ENCODE measurements at places on chromosomes 7 and 10.

DNA sequence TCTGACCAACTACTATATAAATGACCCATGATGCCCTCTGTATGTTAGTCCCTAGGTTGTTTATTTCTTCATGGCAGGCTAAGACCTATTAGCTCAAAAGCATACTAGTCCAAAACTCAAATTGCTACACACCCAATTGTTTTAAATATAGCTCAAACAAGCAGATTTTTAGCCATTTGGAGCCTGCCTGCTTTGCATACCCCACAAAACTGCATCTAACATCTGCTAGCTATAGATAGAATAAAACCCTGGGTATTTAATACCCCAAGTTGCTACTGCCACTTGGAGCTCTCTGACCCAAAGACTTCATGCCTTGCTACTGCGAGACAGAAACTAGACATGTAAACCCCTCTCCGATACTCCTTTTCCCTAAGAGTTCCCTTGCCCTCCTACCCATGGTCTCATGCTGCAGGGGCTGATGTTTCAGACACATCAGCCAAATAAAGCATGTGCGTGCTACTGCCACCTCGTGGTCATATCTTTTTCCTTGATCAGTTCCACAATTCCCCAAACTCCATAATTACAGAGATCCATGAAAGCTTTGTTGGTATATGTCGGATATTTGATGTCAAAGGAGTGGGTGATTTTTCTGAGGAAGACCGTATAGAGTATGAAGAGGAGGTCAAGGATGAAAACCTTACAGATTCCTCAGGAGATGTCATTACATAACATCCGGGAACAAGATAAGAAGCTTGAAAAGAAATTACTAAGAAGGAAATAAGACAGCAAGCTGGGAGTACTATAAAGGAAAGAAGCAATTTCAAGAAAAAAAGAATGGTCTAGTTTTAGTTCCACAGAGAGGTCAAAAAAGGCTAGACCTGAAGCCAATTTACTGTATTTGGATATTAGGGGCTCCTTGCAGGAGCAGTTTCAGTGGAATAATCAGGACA, 386.6 kb downstream of the SH2D4B start:
- DNase-seq: no peak

DNA sequence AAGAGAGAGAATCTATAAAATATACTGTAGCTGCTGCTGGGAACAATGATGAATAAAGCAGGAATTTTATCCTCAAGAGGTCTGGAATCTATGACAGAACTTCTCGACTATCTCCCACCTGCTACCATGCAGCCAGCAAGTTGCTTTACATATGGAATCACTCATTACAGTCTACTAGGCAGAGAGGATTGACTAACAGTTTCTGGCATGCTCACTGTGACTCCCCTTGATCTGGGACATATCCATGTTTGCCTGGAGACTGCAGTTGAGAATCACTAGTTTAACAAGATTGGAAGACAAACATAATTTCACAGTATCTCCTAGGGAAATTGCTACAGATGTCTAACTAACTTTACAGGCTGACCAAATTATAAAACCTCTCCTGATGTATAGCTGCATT, 13.3 kb downstream of the GPR37 start:
- no peak for DNase-seq

DNA sequence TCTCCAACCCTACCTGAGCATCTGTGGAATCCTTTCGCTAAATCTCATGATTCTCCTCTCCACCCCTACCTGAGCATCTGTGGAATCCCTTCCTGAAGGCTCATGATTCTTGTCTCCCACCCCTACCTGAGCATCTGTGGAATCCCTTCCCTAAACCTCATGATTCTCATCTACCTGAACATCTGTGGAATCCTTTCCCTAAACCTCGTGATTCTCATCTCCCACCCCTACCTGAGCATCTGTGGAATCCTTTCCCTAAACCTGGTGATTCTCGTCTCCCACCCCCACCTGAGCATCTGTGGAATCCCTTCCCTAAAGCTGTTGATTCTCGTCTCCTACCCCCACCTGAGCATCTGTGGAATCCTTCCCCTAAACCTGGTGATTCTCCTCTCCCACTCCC, 342.0 kb downstream of the SDK1 start:
- no peak for DNase-seq

DNA sequence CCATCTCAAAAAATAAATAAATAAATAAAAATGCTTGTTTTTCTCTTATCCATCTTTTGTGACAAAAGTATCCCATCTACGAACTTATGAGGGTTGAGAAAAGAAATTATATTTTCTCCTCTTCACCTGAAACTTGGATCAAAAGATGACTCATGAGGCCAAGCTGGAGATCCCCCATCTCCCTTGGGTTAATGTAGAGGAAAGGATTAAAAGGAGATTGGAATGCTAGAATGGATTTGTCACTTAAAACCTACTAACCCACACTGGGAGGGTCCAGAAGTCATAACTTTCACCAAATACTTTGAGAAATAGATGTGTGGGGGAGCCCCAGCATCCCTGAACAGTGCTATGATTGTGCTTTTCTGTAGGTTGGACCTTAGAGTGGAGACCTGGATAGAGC, 46.3 kb upstream of the PIK3CG start:
- no peak for DNase-seq

- no peak for DNase-seq
These were observed 16.6 kb downstream of the STMP1 start for GRCh38 chr7:135678612-135679575.

DNA sequence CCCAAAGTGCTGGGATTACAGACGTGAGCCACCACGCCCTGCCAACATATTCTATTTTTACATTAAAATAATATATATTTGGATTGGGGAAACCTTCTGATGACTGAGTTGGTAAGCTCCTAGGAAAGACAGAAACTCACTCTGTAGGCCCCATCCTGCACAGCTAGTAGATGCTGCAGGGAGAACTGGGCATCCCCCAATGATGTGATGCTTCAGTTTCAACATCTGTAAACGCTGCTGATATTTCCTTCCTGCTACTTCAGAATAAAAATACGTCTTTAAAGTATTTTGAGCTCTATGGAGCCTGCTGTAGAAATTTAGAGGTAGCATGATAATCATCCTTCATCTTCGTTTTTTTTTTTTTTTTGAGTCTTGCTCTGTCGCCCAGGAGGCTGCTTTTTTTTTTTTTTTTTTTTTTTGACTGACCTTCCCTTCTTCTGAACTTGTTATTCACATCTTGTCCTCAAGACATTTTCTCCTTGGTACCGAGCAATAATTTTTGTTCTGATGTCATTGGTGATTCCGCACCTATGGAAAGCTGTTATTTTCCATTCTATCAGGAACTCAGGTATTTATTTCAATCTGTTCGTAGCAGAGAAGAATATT, 21.8 kb upstream of the INPP5F start:
- DNase-seq: no peak

DNA sequence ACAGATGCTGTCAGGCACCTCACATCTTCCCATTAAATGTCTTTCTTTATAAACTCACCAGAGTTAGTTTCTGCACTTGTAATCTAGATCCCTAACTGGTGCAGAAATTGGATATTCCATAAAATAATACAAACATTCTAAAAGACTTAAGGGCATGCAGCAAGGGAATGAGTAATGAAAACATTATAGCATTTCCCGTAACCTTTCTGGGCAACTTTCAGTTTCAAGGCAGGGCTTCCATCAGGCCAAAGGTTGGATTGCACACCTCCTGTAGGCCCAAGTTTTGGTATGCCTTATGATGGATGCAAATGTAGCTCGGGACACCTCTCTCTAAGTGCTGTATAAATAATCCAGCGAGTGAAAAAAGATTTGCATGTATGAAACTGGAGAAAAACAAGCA, 129.9 kb upstream of the LYZL2 start:
- DNase-seq: peak; percentile 5

DNA sequence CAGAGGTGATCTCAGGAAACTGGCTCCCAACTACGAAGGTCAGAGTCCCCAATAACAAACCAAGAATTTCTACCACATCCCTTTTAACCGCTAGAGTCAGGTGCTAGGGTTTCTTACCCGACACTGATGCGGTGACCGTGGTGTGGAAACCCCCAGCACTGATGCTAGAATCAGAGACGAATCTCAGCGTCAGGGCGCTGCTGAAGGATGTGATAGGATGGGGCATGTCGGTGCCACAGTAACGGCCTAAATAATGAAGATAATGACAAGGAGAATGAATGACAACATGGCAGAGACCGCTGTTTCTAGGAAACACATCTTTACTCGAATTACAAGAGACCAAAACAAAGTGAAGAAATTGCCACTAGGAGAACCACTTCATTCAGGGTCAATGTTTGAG, 131.1 kb upstream of the RSU1 start:
- DNase-seq: no peak

DNA sequence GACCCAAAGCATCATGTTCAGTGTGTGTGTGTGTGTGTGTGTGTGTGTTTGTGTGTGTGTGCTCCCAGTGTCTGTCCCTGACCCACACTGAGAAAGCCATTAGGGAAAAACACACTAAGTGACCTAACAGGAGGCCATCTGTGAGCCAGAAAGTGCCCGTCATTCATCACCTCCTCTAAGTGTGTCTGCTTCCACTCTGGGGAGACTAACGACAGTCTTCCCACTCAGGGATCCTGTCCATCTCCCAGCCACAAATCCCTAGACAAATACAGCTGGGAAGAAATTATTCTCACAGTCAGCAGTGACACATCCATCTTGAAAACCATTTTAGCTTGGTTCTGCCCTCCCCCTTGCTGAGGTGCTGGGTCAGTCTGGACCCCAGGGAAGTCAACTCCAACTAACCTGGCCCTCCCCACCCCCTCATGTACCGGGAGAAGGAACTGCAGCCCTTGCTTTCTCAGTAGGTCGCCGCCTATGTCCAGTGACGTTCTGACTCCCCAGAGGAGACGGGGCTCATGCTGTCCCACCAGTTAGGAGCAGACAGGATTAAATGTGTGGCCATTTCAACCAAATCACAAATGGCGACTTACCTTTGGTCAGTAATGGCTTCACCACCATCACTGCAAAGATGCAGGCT, 296.5 kb upstream of the ZNF32 start:
- no peak for DNase-seq

DNA sequence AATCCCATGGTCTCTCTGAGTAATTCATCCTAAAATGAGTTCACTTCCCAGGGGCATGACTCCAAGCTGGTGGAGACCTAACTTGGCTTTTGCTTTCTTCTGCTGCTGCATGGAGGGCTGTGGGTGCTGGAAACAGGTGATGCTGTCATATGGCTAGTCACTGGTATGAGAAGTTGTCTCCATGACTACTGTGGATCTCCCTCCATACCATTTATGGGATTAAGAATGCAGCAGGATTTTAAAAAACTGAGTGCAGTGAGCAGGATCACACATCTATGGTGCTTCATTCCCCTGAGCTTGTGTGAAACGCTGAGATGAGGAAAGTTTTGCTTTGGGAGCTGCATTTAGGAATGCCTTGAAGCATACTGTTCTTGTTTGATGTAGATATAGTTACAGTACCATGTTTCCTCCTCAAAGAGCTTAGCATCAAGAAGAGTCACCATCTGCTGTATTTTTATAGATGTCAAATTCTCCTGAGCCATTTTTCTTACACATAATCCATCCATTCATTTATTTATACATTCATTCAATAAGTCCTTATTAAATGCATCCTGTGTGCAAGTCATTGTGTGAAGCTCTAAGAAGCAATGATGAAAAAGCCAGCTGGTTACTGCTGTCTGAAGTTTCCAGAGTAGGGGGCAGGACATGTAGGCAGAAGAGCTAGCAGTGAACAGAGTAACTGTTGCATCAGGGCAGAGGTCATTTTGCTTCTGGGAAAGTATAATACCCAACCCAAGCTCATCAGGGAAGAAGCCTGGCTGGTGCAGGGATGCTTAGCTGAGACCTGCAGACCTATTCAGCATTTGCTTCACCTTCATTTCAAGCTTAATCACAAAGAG, 534.8 kb downstream of the AUTS2 start:
- DNase-seq: no peak

- no peak for DNase-seq
These were observed 80.0 kb upstream of the COL1A2 start for GRCh38 chr7:94314413-94315410.

DNA sequence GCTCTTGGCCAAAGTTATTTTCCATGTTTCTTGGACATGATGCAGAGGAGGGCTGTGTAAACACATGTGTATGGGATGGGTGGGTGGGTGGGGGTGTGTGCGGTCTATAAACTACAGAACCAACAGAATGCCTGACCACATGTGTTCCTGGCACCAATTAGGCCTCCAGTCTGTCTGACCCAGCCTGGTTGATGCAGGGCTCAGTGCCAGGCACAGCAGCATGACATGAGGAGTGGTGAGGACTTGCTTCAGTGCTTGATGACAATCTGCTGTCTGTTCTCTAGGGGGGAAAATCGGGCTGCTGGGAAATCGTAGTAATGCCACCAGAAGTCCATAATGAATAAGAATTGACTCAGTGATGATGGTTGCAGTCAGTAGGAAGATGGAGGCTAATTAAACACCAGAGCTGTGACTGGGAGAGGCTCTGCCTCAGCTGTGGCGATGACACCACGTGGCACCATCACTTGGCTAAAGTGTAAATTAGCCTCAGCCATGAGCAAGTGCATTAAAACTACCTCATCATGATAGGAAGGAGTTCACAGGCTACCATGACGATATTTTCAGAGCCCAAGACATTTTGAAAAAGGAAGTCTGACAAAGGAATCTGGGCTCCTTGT, 260.1 kb upstream of the PODXL start:
- no peak for DNase-seq

- no peak for DNase-seq
These were observed 122.4 kb downstream of the PRKG1 start for GRCh38 chr10:51196508-51197175.

- DNase-seq: no peak
These were observed 26.6 kb downstream of the SLC29A3 start for GRCh38 chr10:71345694-71346093.

DNA sequence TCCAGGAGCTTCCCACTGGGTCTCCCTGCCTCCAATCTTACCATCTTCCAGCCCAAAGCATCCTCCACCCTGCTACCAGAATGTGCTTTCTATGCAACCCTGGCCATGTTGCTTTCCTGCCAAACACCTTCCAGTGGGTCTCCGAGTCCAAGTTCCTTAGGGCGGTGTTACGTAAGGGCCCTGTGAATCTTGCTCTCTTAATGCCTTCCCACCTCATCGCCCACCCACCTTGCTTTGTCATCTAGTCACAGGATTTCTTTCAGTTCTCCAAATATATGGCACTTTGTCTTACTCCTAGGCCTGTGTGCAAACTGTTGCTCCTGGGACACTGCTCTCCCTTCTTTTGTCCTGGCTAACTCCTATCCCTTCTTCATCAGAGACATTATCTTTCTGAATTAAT, 344.5 kb downstream of the RPS24 start:
- DNase-seq: no peak
